ENCODE measurements at places on chromosomes 1 and 21.

- DNase-seq: peak; percentile 39
These were observed 40.6 kb upstream of the CYP2J2 start for GRCh38 chr1:59967141-59967697.

GRCh38 chr1:165173409-165173808, 183.1 kb downstream of the LMX1A start:
- DNase-seq: no peak

GRCh38 chr1:26833432-26834405, 7.2 kb downstream of the ZDHHC18 start:
- DNase-seq: no peak

DNA sequence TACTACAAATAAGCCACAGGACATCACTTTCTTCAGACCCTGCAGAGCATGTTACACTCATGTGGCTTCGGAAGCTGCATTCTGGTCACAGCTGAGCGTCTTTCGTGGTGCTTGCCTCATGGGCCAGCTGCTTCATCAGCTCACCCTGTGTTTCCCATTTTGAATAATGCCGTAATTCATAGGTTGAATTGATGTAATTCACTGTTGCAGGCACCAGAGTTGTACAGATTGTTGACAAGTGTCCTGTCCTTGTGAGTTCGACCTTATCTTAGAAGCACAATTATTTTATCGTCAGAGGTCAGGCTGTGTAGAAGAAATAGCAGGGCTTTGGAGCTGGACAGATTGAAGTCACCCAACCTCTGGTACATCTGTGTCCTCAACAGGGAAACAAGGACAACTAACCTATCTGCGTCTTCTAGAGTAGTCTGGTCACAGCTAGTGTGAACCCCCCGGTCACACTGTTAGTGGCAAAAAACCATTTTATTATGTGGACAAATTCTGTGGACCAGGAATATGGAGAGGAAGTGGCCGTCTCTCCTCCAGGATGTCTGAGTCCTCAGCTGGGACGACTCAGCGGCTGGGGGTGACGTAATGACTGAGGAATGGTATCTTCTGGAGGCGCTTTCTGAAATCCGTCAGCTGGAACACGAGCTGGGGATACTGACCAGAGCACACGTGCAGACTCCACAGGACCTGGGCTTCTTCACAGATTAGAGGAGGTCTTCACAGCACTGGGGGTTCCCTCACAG, 17.8 kb downstream of the PKNOX1 start:
- no peak for DNase-seq

DNA sequence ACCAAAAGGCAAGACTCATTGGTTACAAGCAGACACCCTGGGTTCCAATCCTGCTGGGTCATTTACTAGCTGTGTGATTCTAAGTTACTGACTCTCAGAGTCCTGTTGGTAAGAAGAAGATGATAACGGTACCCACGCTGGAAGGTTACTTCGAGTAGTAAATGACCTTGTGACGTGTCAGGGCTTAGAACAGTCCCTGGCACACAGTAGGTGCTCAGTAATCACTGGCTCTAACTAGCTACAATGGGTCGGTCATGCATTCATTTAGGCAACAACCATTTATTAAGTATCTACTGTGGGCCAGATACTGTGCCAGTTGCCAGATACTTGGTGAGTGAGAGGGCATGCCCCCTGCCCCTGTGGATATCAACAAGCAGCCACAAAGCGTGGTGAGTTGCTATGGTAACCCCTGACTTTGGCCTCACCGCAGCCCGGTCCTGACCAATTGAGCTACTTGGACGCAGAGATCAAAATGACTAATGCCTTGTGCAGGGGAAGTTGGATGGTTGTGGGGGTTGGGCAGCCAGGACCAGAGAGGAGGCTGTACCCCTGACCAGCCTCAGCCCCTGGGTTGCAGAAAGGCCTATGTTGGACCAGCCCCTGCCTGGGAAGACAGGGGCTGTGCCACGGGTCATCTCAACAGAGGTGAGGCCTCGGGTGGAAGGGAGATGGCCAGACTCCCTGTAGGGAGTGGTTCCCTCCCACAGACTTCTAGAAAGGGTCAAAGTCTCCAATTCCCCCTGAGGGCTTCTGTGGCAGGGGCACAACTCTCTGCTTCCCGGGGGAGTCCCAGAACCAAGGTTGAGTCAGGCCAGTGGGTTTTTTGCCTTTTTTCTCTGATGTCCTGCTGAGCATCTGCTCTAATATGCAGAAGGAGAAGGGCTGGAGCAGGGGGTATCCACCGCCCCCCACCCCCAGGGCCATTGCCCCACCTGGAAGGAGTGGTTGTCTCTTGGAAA, 16.0 kb downstream of the DHRS3 start:
- peak; percentile 62 for DNase-seq

DNA sequence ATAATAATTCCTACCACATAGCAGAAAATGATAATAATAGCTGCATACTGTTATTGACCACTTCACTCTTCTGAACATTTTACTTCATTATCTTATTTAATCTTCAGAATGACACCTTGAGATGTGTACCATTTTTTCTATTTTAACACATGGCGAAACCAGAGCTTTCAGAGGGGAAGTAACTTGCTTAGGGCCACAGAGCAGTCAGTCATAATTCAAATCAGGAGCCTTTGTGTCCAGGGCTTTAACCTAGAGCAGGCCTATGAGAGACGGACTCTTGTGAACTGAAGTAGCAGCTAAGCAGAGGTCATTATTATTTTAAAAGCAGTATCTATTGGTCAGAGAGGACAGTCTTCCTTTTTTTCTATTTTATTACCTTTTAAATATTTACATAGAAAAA, 114.0 kb downstream of the ROR1 start:
- no peak for DNase-seq

DNA sequence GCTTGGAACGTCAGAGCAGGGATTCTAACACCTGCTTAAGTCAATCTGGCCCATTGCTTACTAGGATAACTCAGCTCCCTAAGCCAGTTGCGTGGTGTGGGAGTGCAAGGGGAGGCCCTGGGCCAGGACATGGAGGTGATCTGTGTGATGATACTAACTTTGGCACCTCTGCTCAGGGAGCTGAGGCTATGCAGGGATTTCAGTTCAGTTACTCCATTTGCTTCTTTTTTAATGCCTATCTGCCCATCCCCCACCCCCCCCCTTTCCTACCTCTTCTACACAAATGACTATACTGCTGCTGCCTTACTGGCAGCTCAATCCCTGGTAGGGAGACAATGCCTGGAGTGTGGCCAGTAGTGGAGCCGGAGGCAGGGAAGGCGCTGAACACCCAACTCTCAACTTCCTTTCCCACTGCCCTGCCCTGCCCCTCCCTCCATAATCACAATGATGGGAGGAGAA, 19.5 kb downstream of the INKA2 start:
- DNase-seq: no peak

- DNase-seq: no peak
These were observed 515.2 kb upstream of the RGS18 start for GRCh38 chr1:191643060-191643459.

- no peak for DNase-seq
These were observed 81.2 kb upstream of the RAVER2 start for GRCh38 chr1:64663668-64664067.

- DNase-seq: no peak
These were observed 65.5 kb downstream of the NID1 start for GRCh38 chr1:235999259-235999925.

DNA sequence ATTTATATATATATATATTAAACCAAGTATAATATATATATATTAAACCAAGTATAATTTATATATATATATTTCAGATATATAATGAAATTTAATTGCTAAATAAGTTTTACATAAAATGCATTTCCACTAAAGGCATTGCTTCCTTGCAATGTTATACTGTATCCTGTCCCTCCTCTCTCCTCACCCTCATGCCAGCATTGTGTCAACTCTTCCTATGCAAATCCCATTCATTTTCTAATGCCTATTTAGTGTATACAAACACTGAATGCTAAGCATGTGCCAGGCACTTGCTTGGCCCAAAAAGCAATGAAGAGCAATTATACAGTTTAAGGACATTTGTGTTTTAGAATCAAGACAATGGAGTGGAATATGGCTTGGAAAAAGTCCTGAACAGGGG, 71.7 kb upstream of the PRMT6 start:
- DNase-seq: no peak

GRCh38 chr1:168098534-168099320, 38.0 kb downstream of the GPR161 start:
- DNase-seq: no peak

- peak; percentile 96 for DNase-seq
These were observed 34.7 kb downstream of the SLC1A7 start for GRCh38 chr1:53107570-53108322.

DNA sequence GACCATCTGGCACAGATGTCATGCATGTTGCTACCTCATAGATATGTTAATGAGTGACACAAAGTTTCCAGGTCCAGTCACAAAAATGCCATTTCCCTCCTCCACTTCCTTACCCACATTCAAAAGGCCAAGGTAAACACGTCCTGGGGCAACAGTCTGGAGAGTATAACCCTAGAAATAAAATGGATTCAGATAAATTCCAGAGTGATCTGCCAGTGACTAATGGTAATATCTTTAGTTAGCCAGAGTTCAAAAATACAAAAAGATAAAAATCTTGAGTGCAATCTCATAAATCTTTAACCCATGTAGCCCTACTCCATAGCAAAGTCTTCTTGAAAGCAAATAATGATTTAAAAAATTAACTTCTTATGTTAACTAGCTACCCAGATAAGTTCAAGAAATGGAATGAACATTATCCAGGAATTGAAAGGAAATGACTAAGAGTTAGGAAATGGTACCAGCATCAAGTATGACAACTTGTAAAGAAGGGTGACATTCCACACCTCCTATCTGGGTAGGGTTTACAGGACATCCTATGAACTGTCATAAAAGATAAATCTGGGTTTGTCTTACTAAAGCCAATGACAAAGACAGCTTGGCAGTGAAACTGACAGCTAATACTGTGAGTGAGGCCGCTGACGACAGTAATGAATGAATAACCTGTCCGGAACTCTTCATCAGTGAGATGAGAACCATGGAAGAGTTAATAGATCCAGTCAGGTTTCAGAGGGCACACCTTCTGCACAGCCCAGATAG, 18.1 kb downstream of the RGS2 start:
- DNase-seq: no peak

GRCh38 chr21:37496972-37497371, 130.4 kb downstream of the DYRK1A start:
- DNase-seq: no peak

- no peak for DNase-seq
These were observed 19.3 kb upstream of the IL22RA1 start for GRCh38 chr1:24162201-24162600.

- DNase-seq: no peak
These were observed 19.9 kb downstream of the SLC45A3 start for GRCh38 chr1:205660361-205660760.

DNA sequence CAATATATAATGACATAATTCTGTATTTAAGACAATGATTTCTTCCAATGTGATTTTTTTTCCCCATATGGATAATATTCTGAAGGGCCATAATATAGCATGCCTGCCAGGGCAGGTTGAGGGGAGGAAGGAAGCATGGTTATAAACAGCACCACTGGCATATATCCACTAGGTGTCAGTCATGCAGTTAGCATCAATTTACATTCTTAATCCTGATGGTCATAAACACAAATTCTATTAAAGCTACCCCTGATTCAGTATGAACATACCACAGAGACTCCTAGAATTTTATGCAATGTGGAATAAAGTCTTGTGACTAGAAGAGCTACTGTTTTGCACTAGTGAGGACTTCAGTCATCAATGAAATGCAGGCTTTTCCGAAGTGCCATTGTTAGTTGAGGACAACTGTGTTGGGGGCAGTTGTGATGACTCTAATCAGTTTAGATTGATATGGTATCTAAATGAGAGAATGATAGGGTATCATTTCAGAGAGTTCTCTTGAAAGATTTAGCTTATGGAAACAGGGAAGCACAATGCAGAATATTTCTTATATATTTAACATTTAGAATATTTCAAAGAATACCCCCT, 342.7 kb upstream of the NR5A2 start:
- DNase-seq: peak; percentile 49

GRCh38 chr1:40451238-40451585, 936 bp downstream of the ZFP69B start:
- no peak for DNase-seq

DNA sequence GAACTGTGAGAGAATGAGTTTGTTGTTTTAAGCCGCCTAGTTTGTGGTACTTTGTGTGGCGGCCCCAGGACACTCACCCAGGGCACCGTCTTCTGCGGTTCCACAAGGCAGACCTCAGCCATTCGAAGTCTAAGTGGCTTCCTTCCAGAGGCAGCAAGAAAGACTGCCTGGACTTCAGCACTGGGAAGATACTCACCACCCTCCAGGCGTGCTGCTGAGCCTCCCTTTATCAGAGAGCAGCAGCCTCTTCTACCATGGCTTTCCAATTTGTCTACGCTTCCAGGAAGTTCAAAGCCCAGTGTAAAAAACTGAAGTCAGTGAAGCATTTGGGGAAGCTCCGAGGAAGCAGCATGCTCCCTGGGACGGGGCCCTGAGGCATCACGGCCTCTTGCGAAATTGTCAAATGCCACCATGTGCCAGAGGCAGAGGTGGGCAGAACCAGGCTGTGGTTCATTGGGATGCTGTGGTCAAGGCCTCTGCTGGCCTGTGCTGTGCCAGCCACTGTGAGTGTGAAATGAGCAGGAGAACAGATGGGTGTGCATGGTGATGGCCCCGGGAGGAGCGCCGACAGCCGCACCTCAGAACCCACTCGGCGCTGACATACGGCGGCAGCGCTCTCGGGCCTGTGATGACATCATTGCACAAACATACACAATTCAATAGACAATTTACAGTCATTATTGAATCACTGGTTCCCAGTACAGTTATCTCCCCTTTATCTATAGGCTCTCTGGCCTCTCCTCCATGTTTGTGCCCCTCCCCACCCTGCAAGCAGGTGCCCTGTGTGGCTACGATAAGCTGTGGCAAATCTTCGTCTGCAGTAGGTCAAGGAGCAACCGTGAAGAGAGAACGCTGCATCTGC, 110.4 kb downstream of the PDE9A start:
- no peak for DNase-seq

- DNase-seq: no peak
These were observed 391.0 kb downstream of the MATN1 start for GRCh38 chr1:30332116-30333094.

DNA sequence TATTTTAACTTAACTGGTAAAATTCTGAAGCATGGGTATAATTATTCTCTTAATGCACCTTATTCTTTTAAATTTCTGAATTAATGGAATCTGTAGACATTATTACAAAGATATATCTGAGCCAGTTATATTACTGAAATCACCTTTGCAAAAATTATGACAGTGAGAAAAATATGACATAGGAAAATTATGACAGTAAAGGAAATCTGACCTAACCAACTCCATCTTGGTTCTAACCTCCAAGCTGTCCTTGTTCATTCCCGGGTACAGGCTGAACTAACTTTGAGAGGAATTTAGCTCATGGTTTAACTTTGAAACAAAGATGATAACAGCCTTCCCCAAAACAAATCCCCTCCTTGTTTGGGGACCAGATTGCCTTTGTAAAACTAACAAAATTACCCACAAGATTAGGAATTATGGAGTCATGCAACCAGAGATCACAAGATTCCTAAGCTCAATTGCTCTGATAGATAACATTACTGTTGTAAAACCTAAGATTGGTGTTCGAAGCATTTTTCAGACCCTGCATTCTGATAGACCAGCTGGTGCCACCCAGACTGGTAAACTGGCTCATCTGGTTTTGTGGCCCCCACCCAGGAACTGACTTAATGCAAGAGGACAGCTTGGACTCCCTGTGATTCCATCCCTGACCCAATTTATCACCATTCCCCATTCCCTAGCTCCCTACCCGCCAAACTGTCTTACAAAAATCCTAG, 9.4 kb upstream of the CD55 start:
- DNase-seq: no peak
